Prostate gland (tissue), 2 donors: ENCODE measurements at places on chromosomes 13 and 19.
A peak's percentile ranks its signal among the peaks of the same experiment; 100 is the strongest.

DNA sequence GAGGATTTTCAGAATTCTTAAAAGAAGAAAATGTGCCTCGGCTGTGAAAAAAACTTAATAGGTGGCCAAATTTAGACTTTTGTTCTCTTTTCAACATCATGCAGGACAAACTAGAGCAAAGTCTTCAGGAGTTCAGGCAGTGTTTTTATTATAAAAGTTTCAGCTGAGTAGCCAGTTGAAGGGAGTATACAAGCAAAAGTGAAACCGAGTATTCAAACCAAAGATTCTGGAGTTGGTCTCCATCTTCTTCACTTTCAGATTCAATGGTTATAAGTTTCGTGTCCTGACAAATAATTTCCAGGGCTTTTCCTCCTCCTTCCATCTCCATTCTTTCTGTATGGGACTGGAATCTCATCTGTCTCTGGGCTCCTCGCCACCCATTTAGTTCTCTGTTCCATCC is 379.7 kb downstream of the GPC5 start:
- H3K27me3 ChIP-seq, result no peaks in the 10 kb centered on the region
- H3K36me3 ChIP-seq, result no peaks in the 10 kb centered on the region
- H3K4me3 ChIP-seq, result no peak overlapping the region
- no peak for DNase-seq

DNA sequence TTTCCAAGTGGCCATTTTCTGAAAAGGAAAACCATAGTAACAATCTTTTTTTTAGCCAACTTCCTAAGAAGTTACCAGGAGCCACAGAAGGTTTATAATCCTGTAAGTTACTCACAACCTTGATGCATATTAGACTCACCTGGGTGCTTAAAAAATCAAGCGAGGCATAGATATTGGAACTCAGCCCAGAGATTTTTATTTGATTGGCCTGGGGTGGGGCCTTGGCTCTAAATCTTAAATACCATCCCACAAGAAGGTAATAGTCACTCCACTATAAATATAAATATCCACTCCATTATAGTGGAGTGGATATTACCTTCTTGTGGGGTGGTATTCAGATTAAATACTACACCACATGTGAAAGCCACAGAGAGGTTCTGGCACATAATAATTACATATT is 429.6 kb downstream of the RFC3 start:
- H3K36me3 ChIP-seq, result no peaks in the 10 kb centered on the region
- no peak overlapping the region for H3K27ac ChIP-seq
- no peak for DNase-seq
- no peaks in the 10 kb centered on the region for H3K27me3 ChIP-seq
- no peak overlapping the region for H3K4me3 ChIP-seq
- H3K4me1 ChIP-seq, result no peaks in the 10 kb centered on the region

GRCh38 chr13:47288546-47288945 is 391.7 kb upstream of the HTR2A start:
- no peak for DNase-seq
- no peak overlapping the region for H3K4me3 ChIP-seq
- H3K4me1 ChIP-seq, result no peaks in the 10 kb centered on the region
- H3K27ac ChIP-seq, result no peak overlapping the region
- H3K27me3 ChIP-seq, result no peaks in the 10 kb centered on the region

DNA sequence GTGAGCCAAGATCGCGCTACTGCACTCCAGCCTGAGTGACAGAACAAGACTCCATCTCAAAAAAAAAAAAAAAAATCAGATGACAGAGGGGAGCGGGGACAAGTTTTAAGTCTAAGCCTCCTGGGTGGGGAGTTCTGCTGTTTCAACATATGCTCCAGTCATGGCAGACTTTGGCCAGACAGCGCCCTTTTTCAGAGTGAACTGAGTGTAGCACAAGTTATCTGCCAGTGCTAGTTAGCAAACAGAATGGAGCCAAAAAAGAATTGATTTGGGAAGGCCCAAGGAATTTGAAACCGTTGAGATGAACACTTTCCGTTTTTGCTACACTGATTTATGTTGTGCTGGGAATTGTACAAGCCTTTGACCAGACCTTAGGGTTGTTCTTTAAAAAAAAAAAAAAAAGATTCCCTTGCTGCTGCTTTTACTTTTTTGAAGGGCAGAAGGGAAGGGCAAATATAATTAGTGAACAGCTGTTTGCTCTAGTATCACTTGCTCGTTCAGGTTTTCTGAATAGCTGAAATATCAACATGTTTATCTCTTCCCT is 5.7 kb downstream of the ACTN4 start:
- no peaks in the 10 kb centered on the region for H3K27me3 ChIP-seq
- H3K27ac ChIP-seq, result peak overlapping the region; percentile 95
- DNase-seq, result no peak
- H3K4me3 ChIP-seq, result no peak overlapping the region
- H3K36me3 ChIP-seq, result no peaks in the 10 kb centered on the region

- no peaks in the 10 kb centered on the region for H3K36me3 ChIP-seq
- no peak overlapping the region for H3K27ac ChIP-seq
- no peak overlapping the region for H3K4me3 ChIP-seq
- H3K27me3 ChIP-seq, result no peaks in the 10 kb centered on the region
- no peaks in the 10 kb centered on the region for H3K4me1 ChIP-seq
Observed at GRCh38 chr13:78806457-78806856, 147.5 kb upstream of the OBI1 start.

GRCh38 chr19:17703824-17704463 is 15.3 kb upstream of the MAP1S start:
- no peaks in the 10 kb centered on the region for H3K4me1 ChIP-seq
- no peak for DNase-seq
- no peak overlapping the region for H3K4me3 ChIP-seq
- no peak overlapping the region for H3K27ac ChIP-seq
- H3K36me3 ChIP-seq, result no peaks in the 10 kb centered on the region

- H3K27me3 ChIP-seq, result no peaks in the 10 kb centered on the region
- no peaks in the 10 kb centered on the region for H3K36me3 ChIP-seq
- no peak for DNase-seq
Observed at GRCh38 chr19:46925548-46925950, 64.8 kb downstream of the ARHGAP35 start.

DNA sequence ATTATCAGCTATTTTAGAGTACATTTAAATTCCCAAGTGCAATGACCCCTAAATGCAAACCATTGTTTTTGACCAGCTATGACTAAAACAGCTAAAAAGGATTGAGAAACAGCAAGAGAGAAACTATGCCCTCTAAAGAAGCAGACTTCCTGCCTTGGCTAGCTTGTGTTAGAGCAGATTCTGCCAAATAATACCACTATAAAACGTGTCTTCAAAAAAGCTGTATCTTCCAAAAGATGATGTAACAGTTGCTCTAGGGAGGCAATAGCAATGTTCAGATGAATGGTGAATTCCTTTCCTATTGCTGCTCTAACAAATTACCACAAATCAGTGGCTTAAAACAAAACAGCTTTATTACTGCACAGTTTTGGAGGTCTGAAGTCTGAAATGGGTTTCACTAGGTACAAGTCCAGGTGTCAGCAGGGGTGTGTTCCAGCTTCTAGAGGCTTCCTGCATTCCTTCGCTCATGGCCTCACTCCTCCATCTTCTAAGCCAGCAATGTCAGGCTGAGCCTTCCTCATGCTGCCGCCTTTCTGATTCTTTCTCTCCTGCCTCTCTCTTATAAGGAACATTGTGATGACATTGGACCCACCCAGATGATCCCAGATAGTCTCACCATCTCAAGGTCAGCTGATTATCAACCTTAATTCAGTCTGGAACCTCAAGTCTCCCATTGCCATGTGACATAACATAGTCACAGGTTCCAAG is 84.5 kb downstream of the LRRC63 start:
- DNase-seq, result no peak
- H3K4me1 ChIP-seq, result peaks cover 4% of the 10 kb centered on the region
- H3K27ac ChIP-seq, result no peak overlapping the region
- H3K4me3 ChIP-seq, result no peak overlapping the region
- no peaks in the 10 kb centered on the region for H3K27me3 ChIP-seq
- no peaks in the 10 kb centered on the region for H3K36me3 ChIP-seq

DNA sequence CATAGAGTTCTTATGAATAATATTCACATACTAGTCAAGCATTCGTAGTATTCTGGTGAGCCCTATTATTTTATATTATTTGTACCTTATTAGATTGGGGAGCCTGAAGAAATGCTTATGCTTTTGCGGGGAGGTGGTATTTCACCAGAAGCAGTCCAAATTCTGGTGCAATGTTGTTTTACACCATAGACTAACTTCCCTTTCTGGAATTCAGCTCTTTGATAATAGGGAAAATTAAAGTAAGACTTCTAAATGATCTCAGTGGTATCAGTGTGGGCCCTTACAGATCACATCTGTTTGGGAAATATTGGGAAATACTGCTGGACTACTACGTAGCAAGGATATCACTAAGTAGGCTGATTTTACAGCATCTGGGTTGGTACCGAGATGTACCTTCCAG is 34.2 kb downstream of the KCTD12 start:
- H3K36me3 ChIP-seq, result no peaks in the 10 kb centered on the region
- H3K4me1 ChIP-seq, result no peaks in the 10 kb centered on the region
- H3K27me3 ChIP-seq, result no peaks in the 10 kb centered on the region
- H3K4me3 ChIP-seq, result no peak overlapping the region

DNA sequence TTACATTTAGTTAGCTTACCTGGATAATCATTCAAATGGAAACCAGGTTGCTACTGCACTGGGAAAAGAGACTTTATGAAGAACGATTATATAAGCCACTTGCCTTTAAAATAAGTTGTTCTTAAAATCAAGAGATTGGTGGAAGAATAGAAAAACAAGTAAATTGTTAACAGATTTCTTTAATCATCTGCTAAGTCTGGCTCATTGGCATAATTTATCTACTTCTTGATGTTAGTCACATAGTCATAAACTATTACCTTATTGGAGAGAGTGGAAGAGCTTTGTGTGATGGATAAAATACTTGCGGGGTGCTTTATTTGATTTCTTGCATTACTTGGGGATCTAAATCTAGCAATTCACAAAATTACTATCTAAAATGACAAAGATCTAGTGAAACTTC is 6.8 kb downstream of the LSM14A start:
- H3K4me3 ChIP-seq, result no peak overlapping the region
- H3K36me3 ChIP-seq, result no peaks in the 10 kb centered on the region
- no peak overlapping the region for H3K27ac ChIP-seq
- no peak for DNase-seq
- peaks cover 11% of the 10 kb centered on the region for H3K4me1 ChIP-seq

GRCh38 chr19:47100290-47100689 is 13.3 kb downstream of the ZC3H4 start:
- H3K36me3 ChIP-seq, result no peaks in the 10 kb centered on the region
- no peak overlapping the region for H3K27ac ChIP-seq
- no peaks in the 10 kb centered on the region for H3K27me3 ChIP-seq

- no peak for DNase-seq
- H3K27ac ChIP-seq, result no peak overlapping the region
- H3K4me1 ChIP-seq, result no peaks in the 10 kb centered on the region
Observed at GRCh38 chr13:34155931-34156607, 338.1 kb downstream of the RFC3 start.

GRCh38 chr13:27621366-27622101 is at the start of gene POLR1D:
TSS of gene POLR1D (plus strand) at chr13:27621892. CDS start at chr13:27621984, 92 bp downstream.
- H3K36me3 ChIP-seq, result no peaks in the 10 kb centered on the region
- H3K4me1 ChIP-seq, result peaks cover 10% of the 10 kb centered on the region
- DNase-seq, result peak; percentile 88
- peak within 1 kb of the TSS; percentile 97 for H3K27ac ChIP-seq
- H3K4me3 ChIP-seq, result peak within 1 kb of the TSS; percentile 96
- H3K27me3 ChIP-seq, result no peaks in the 10 kb centered on the region

DNA sequence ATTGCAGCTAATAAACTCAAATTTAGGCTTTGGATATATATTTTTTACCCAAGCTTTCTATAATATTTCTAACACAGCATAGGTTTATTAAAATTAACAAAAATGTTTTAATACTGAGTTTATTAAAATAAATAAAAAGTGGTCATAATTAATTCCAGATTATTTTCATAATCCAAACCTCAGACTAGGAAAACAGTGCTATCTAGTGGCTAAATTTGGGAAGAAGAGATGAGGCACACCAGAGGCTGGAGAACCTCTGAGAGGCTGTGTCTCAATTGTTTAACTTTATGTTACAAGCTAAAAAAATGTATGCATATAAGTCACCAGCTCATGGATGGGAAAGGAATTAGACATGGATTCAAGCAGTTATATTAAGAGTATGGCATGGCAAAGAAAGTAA is 392.5 kb downstream of the DIAPH3 start:
- H3K4me3 ChIP-seq, result no peak overlapping the region
- no peaks in the 10 kb centered on the region for H3K36me3 ChIP-seq
- no peak for DNase-seq
- H3K27ac ChIP-seq, result no peak overlapping the region
- no peaks in the 10 kb centered on the region for H3K27me3 ChIP-seq
- no peaks in the 10 kb centered on the region for H3K4me1 ChIP-seq

DNA sequence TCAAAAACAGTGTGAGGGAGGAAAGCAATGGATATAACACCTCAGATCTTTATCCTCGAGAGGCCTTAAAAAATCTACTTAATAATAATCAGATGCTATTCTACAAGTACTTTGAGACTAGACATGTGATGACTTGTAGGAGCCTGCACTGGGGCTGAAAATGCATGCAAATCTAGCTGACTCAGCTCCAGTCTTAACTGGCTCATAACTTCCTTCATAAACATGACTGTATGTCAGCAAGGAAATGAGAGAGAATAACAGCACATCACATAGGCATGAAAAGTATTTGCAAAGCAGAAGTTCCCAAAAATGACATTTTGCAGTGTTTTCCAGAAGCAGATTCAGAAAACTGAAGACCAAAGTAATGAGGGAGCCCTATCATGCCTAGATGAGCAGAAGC is 38.1 kb downstream of the PSG5 start:
- DNase-seq, result peak; percentile 8
- H3K4me1 ChIP-seq, result no peaks in the 10 kb centered on the region
- H3K27me3 ChIP-seq, result no peaks in the 10 kb centered on the region
- no peak overlapping the region for H3K27ac ChIP-seq
- no peaks in the 10 kb centered on the region for H3K36me3 ChIP-seq

DNA sequence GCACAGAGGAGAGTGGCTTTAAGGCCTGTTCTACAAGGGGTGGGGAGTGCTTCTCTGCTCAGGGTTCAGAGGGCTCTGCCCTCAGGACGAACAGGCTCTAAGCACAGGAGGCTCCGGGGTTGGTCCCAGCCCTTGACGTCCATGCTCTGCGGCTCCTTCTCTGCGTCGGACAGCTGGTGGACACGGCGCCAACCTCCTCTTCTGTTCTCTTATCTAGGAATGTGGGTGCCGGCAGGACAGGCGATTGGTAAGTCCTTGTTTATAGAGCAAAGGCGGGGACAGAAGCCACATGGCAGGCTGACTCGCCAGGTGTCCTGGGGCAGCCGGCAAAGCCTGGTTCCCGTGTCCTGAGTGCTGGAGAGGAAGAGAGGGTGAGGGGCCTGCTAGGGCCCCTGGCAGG is 8.4 kb upstream of the RPS15 start:
- no peak overlapping the region for H3K27ac ChIP-seq
- H3K4me3 ChIP-seq, result no peak overlapping the region
- H3K4me1 ChIP-seq, result no peaks in the 10 kb centered on the region
- H3K36me3 ChIP-seq, result peaks cover 6% of the 10 kb centered on the region

- no peak overlapping the region for H3K4me3 ChIP-seq
- H3K4me1 ChIP-seq, result no peaks in the 10 kb centered on the region
- no peaks in the 10 kb centered on the region for H3K36me3 ChIP-seq
Observed at GRCh38 chr19:31718032-31718431, 368.8 kb upstream of the TSHZ3 start.

GRCh38 chr19:42155796-42156195 is 23.6 kb upstream of the POU2F2 start:
- DNase-seq, result no peak
- no peaks in the 10 kb centered on the region for H3K36me3 ChIP-seq
- no peak overlapping the region for H3K27ac ChIP-seq
- no peaks in the 10 kb centered on the region for H3K4me1 ChIP-seq
